ENCODE measurements at places on chromosomes 7 and 10.

- no peak for DNase-seq
Observed at GRCh38 chr7:32533276-32534029, 38.2 kb downstream of the AVL9 start.

GRCh38 chr10:63166742-63167258, 33.7 kb downstream of the NRBF2 start:
- no peak for DNase-seq

- no peak for DNase-seq
Observed at GRCh38 chr7:100434297-100435144, 1.8 kb downstream of the PPP1R35 start.

DNA sequence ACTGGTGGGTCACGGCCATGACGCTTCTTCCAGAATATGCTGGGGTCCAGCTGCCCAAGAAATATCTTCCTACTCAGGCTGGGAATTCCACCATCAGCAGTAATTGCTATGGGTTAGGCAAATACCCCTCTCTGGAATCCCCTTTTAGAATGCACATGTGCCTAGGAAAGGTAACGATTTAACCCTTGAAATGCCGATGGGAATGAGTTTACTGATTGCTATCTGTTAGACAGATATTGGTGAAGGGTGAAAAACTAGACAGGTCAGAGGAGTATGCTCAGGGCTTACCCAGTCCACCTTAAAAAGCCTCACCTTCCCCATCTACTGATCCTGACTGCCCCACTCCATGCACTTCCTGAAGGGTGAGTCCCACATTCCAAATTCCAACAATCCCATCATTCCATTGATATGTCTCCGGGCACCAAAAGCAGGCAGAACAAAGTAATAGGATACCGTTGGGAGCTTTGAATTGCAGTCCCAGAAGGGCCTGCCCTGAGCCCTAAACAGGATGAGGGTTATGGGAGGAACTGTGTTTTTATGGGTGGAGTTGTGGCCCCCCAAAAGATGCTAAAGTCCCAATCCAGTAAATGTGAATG, 59.3 kb downstream of the DLG5 start:
- no peak for DNase-seq

GRCh38 chr7:4115442-4115841, 566.7 kb upstream of the FOXK1 start:
- DNase-seq, result no peak

GRCh38 chr10:84473136-84473535, 144.7 kb downstream of the CCSER2 start:
- DNase-seq, result no peak

DNA sequence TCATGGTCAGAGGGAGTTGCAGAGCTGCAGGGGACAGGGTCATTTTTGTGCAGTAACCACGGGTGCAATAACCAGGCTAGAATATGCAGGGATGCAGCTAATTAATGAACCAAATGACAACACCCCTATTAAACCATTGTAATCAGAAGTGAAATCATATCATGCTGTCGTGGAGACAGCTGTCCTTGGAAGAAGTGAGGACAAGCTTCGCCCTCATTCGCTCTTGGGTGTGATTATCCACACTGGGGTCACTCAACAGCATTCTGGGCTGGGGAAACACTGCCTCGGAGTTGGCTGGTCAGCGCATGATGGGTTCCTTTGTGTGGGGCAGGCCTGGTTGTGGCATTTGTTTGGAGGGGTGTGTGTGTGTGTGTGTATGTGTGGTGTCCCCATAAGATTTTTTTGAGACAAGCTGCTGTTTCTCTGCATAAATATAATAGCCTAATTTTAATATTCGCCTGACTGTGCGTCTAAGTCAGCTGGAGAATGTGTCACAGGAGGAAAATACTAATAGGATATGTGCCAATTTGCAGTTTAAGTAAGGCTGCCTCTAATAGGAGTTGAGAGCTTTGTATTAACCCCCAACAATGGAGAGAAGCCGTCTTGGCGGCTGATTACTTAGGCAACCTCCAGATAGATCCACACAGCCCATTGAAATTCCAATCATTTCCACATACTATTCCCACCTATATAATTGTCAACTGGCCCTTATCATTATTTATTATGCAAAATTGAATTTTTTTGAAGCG, 149.4 kb downstream of the DNAJB6 start:
- DNase-seq, result no peak

GRCh38 chr7:64946772-64947171, 43.7 kb downstream of the ZNF273 start:
- DNase-seq, result peak; percentile 22
